ENCODE measurements at places on chromosomes 3 and 15. TPM values are rescaled to one million over a fixed set of nuclear protein-coding genes. Genes with fewer than 3 reads are reported as not detected.

IL12A gene
- total RNA-seq = 0.35 TPM

GRAMD1C gene
- not detected for total RNA-seq

C3orf85 gene
- total RNA-seq = not detected

CLSTN2 gene
- under 0.01 TPM for total RNA-seq

DUOX1 gene
- total RNA-seq = 0.22 TPM

CFAP100 gene
- not detected for total RNA-seq

TMEM207 gene
- total RNA-seq = not detected

- no peak for DNase-seq
Observed at GRCh38 chr15:73767806-73768501, 14.8 kb upstream of the INSYN1 start.

GRCh38 chr15:63243776-63244175 is 33.6 kb upstream of the APH1B start:
- no peak for DNase-seq

DNA sequence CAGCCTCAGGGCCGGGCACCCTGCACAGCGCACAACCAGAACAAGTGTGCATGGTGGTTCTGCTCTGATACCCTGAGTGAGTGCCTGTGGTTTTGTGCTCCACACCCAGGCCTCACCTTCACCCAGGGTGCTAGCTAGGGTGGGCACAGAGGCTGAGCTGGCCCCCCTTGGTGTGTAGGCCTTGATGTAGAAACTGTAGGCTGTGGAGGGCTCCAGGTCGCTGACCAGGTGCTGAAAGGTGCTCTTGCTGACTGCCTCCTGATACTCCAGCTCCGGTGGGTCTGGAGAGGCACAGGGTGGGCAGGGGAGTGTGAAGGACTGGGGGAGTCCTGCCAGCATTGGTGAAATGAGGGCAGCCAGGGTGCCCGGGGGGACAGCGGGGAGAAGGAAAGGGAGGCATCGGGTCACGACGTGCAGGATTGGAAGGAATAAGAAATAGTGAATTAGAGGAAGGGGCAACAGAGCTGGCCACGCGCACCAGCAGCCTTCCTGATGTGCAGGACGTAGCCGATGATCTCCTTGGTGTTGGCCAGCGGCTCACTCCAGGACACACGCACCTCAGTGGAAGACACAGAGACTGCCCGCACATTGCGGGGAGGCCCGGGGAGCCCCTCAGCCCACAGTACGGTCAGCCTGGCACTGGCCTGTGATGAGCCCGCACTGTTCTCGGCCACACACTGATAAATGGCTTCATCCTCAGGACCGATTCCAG is 26.6 kb downstream of the RNU5B-1 start:
- no peak for DNase-seq

DNA sequence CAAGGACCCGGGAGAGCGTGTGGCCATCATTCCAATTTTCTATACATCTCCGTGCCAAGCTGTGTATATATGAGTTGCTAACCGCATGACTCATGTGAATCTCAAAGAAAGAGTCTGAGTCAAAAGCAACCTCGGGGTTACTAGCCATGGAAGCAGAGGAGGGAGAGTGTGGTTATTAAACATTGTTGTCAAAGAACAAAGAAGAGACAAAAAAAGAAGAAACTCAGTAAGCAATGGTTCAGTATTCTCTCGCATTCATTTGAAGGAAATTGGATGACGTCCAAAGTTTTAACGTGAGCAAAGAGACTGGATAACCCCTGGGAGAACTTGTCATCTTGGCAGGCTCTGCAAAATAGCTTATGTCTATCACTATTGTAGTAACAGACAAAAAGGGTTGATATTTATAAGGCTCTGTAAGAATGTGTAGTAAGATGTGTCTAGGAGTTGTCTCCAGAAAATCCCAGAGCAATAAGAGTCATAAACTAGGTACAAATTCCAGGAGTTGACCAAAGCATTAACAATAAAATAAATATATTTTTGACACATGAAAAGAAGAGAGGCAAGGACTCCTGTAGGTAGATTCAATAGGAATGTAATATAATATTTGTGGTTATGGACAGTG is 52.8 kb upstream of the GRM7 start:
- DNase-seq = no peak

DNA sequence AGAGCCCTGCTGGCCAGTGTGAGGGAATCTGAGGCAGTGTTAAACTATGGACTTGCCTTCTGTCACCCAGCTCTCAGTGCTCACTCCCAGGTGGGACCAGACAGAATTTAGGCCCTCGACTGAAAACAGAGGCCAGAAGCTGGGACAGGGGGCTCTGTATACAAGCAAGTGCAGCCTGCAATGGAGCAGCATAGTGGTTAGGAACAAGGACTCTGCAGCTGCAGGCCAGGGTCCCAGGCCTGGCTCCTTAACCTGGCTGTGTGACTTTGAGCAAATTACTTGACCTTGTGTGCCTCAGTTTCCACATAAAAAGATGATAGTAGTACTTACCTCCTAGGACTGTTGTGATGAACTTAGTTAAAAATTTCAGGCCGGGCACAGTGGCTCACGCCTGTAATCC is 39.8 kb downstream of the CMTM7 start:
- no peak for DNase-seq

DNA sequence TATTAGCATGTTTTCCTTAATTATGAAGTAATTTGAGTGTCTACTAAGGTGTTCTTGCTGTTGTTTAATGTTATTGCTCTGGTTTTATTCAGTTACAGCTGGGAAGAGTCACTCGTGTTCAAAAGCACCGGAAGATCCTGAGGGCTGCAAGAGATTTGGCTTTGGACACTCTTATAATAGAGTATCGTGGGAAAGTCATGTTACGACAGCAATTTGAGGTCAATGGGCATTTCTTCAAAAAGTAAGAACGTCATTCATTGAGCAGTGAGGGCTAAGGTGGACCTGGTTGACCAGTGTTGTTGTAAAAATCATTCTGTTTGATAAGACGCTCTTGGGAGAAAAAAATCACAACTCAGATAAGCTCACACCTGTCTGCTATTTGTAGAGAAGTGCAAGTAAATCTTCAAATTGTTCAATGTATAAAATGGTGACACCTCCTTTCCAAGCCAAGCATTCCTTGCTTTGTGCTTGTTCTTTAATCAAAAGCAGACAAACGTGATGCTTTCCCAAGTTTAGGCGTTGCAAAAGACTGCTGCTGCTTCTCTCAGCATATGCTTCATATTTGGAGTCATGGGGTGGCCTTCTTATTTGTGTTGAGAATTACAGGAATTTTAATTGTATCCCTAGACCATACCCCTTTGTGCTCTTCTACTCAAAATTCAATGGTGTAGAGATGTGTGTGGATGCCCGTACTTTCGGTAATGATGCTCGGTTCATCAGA is 44.2 kb downstream of the SETD5 start:
- no peak for DNase-seq

DNA sequence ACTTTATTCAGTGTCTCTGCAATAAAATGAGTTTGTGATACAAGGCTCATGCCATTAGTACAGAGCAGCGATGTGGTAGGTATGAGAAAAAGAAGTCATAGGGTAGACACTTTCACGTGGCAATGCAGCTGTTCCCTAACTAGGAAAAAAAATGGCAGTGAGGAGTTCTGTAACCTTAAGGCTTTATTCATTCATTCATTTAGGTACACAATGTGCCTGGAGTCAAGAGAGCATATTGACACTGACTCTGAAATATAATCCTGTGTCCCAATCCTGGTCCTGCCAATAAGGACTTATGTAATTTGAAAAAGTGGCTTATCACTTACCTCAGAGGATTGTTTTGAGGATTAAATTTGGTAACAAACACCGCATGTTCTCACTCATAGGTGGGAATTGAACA is 173.0 kb upstream of the AZI2 start:
- no peak for DNase-seq

- no peak for DNase-seq
Observed at GRCh38 chr15:88741671-88742070, 61.6 kb upstream of the ACAN start.

- DNase-seq = no peak
Observed at GRCh38 chr3:34090876-34091275, 292.4 kb downstream of the PDCD6IP start.

GRCh38 chr3:112074616-112075497 is 11.3 kb upstream of the C3orf52 start:
- no peak for DNase-seq

DNA sequence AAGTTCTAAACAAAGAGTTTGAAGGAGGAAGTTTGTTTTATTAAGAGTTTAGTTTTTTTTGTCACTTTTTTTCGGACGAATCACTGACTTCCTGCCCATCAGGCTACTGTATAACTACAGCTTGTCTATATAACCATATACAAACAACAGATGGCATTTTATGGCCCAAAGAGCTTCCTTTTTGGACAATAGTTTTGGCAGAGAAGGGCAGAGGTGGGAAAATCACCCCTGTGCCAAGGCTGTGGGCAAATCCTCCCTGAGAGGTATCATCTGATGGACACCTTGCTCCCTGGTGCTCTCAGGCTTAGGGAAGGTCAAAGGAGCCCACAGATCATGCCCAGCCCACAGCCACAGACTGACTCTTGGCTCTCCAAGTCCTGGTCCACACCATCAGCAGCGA is 113.4 kb downstream of the OXNAD1 start:
- DNase-seq = no peak

- no peak for DNase-seq
Observed at GRCh38 chr15:35546511-35547381, 781 bp upstream of the DPH6 start.

DNA sequence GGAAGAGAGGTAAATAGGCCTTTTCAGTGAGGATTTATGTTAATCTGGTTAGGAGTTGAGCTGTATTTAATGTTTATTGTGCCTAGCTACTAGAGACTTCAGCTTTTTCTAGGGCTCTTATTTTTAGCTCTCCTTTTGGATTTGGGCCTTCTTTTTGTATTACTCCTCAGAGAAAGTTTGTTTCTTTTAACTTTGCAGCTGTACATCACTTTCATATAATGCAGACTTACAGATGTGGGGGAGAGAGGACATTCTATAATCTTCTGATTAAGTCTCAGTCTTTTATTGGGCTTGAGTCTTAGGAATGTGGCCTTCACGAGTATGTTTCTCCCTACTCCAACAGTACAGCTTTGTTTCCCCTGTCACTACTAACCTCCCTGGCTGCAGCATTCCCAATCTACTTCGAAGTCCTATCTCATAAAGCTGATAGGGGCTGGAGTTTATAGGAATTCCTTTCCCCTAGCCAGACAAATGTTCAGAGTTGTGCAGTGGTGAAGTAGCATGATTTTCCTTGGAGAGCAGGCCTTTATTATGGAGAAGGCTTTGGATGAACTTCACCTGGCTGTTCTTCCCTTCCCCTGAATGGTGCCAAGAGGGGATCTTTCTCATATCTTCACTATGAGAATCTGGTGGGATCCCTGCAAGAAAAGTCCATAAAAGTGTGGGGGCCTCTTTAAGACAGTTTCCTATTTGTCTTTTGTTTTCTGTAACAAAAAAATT is 82.2 kb upstream of the CBLB start:
- DNase-seq = no peak

DNA sequence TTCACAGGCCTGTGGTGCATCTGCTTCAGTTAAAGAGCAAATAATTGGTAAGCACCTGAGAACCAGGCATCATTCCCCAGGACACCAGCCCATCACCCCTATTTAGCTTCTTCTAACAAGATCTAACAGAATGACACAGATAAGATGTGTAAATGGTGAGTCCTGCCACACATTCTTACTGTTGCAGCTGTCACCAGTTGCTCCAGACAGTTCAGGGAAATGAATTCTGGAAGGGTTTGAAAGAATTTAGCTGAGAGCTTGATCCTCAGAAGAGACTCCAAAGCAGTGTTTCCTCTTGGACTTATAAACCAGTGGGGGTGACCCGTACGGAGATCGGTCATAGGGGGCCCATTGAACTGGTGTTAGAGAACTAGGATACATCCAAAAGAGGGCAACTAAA is 238.0 kb downstream of the MEX3B start:
- DNase-seq = no peak

DNA sequence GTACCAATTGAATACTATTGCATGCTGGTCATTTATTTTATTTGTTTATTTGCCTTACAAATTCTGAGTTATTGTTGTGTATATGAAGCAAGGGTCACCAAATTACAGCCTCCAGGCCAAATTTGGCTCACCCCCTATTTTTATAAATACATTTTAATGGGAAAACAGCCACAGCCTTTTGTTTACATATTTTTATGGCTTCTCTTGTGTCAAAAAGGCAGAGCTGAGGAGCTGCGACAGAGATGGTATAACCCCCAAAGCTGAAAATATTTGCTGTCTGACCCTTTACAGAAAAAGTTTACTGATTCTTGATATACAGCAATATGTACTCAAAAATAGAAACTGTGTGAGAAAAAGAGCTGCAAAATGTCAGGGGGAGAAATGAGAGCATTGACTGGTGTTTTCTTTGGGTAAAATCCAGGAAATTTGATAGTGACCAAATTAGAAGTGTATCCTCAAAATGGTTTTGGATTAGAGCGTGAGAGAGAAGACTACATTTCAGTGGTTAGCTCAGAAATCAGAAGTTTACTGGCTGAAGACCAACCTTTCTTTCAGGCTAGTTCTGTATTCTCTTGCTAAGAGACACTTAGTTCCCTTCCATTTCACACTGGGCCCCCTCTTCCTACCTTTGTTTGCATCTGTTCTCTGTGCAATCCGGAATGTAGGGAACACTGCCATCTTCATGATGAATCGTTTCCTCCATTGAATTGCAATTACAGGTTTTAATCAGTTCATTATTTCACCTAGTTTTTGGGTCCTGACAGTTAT is 757.8 kb downstream of the AGBL1 start:
- no peak for DNase-seq

- DNase-seq = peak; percentile 7
Observed at GRCh38 chr3:178084938-178085816, 451.1 kb upstream of the KCNMB2 start.

GRCh38 chr3:11995120-11995519 is 9.1 kb upstream of the SYN2 start:
- DNase-seq = no peak

DNA sequence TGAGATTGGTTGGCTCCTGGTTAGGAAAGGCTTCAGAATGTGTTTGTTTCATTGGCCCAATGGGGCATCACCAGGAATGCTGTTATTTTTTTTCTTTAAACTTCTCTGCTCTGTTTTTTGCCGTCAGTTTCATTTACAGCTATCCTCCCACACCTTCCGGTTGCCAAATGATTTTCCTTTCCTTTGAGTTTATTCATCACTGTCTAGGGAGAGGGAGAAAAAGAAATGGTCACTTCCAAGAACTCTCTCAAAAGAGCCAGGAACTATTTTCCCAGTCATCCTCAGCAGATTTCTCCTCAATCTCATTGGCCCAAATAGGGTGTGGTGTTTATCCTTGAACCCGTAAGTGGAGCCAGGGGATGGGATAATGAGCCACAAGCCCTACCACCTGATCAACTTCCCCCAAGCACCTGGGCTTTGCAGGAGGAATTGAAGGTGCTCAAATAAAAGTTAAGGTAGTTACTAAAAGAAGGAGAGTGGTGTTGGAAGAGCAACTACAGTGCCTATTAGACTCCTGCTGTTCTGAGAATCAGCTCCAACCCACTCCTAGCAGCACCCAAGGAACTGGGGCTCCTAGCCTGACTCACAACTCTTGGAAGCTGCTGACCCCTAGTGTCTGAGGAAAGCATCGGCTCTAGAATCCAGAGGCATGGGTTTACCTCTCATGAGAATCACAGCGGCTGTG is 183.8 kb upstream of the IL12A start:
- DNase-seq = no peak

DNA sequence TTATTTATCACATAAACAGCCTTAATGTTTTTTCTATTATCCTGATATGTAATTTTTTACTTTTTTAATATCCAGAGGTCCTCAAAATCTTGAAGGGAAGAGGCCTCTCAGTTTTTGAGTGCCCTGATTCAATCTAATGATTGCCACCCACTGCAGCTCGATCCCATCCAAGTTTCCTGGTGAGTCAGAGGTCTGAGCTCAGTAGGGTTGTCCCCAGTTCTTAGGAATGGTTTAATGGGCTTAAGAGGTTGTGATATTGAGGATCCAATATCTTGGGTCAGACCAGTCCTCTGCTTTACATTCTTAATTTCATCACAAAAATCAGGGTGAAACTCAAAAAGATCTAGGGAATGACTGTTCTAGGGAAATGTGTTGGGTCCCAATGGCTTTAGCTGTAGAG is 238.5 kb downstream of the NSUN3 start:
- no peak for DNase-seq
